ENCODE measurements at places on chromosomes 1 and 21. TPM values are rescaled to one million over a fixed set of nuclear protein-coding genes. Genes with fewer than 3 reads are reported as not detected.

IL24 gene
- total RNA-seq, result 0.35 TPM

S100A16 gene
- total RNA-seq, result 1,940 TPM

ADAM30 gene
- not detected for total RNA-seq

PRRX1 gene
- 0.79 TPM for total RNA-seq

DCST2 gene
- total RNA-seq, result not detected

SAMD11 gene
- 1.3 TPM for total RNA-seq

CIART gene
- total RNA-seq, result 6.1 TPM
